HepG2 (cell line): ENCODE measurements at places on chromosomes 7 and 10. TPM values are rescaled to one million over a fixed set of nuclear protein-coding genes. Genes with fewer than 3 reads are reported as not detected.

The CDH23 gene
- not detected in 2 replicates for total RNA-seq

DNA sequence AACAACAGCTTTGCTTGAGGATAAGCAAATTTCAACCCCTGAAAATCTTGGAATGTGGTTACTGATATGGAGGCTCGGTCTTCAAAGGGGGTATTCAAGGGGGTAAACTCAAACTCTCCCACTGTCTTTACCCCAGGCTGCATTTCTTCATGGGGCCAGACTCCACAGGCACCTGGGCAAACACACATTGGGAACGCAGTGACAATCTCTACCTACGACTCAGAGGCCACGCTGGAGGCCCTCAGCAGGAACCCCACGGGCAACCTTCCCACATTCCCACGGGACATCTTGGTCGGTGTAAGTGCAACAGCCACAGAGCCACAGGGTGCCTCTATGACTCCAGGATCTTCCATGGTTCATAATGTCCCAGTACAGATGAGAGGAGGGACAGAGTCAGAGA, 2.2 kb upstream of the INSIG1 start:
- no peak for DNase-seq
- H3K36me3 ChIP-seq: no peaks in the 10 kb centered on the region
- no peak overlapping the region for H3K27ac ChIP-seq
- H3K4me3 ChIP-seq: no peak overlapping the region
- no peaks in the 10 kb centered on the region for H3K4me1 ChIP-seq
- peaks cover 24% of the 10 kb centered on the region for H3K27me3 ChIP-seq

GRCh38 chr10:60395711-60396110, 6.0 kb upstream of the ANK3 start:
- no peaks in the 10 kb centered on the region for H3K4me1 ChIP-seq
- H3K4me3 ChIP-seq: no peak overlapping the region
- no peak overlapping the region for H3K27ac ChIP-seq
- DNase-seq: no peak
- H3K27me3 ChIP-seq: no peaks in the 10 kb centered on the region

- DNase-seq: peak; percentile 93
- H3K4me3 ChIP-seq: peak within 1 kb of the TSS; percentile 91
- H3K4me1 ChIP-seq: peaks cover 18% of the 10 kb centered on the region
- H3K27me3 ChIP-seq: no peaks in the 10 kb centered on the region
- H3K36me3 ChIP-seq: peaks cover 3% of the 10 kb centered on the region; the same call in 1 of the 3 replicates
- peak within 1 kb of the TSS; percentile 69 for H3K27ac ChIP-seq
These were observed at the start of gene ZNF138 for GRCh38 chr7:64794171-64794844. TSS of gene ZNF138 (plus strand) at chr7:64794428. CDS start at chr7:64794569, 141 bp downstream.

DNA sequence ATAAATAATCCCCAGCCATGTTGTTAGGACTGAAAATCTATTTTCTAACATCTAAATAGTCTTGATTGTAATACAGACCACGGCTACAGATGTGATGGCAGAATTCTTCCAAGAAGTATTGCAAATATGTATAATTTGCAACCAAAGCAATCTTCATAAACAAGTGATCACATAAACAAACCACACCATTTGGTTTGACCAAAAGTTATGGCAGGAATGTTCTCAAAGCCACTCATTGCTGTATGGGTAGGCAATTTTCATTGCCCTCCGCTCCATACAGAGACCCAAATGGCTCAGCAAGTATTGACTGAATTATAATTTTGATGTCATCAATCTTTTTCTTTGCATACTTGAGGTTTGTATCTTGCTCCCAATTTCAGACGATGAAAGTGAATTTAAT, 19.0 kb upstream of the RHOBTB1 start:
- no peak overlapping the region for H3K4me3 ChIP-seq
- H3K27me3 ChIP-seq: no peaks in the 10 kb centered on the region
- H3K27ac ChIP-seq: no peak overlapping the region
- no peak for DNase-seq
- no peaks in the 10 kb centered on the region for H3K36me3 ChIP-seq

- DNase-seq: no peak
- no peak overlapping the region for H3K27ac ChIP-seq
- H3K27me3 ChIP-seq: peaks cover 32% of the 10 kb centered on the region; the same call in 2 of the 3 replicates
These were observed 324.2 kb upstream of the COBL start for GRCh38 chr7:51640841-51641240.

DNA sequence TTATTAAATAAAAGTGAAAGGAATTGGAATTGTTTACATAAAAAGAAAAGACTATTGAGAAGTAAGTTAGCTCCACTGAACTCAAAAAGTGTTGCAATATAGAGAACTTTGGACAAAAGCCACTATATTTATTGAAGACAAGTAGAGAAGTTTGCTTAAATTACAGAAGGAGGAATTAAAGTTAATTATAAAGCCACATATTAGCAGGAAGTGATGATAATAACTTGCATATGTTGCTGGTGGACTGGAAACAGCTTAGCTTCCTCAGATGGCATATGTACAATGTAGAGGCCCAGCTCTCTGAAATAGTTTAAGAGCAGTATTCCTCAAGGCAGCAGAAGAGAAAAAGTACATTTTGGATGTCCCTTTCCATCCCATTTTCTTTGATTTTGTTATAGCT, 400.7 kb downstream of the GATA3 start:
- H3K27me3 ChIP-seq: no peaks in the 10 kb centered on the region
- no peak for DNase-seq
- no peaks in the 10 kb centered on the region for H3K4me1 ChIP-seq

DNA sequence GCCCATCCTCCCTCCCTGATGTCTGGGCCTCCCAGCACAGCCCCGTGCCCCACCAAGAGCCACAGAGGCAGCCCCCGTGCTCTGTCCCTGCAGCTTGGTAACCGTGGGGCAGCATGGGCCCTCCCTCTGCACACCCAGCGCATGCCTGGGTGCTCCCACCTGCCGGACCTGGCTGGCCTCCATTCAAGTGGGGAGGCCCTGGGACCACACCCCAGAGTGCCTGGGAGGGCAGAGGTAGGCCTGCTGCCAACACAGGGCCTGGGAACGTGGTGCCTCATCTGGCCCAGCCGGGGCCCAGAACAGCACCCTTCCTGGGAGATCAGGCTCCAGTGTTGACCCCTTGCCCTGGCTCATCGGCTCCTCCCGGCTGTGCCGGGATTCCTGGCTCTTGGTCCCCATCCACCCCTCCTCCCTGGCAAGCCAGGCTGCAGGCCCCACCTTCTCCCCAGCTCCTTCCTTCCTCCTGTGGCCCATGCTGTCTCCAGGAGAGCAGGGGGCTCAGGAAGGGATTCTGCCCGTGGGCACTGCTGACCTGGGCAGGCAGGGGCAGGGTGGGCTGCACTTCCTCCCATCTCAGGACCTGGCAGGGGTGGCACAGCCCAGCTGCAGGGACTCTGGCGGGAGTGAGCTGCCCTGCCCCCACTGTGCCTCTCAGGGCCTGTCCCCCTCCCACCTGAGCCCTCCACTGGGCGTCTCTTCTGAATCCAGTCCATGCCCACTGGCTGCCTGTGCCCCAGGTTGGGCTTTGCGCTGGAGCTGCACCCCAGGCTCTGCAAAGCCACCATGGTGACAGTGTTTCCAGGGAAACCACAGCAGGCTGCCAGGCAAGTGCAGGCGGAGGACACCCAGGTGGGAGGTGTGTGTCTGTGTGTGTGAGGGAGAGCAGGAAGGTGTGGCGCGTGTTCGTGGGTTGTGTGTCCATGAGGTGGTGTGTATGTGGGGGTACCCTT, 32.6 kb downstream of the PWWP2B start:
- no peaks in the 10 kb centered on the region for H3K4me1 ChIP-seq
- H3K36me3 ChIP-seq: no peaks in the 10 kb centered on the region
- no peak overlapping the region for H3K27ac ChIP-seq
- no peak for DNase-seq

DNA sequence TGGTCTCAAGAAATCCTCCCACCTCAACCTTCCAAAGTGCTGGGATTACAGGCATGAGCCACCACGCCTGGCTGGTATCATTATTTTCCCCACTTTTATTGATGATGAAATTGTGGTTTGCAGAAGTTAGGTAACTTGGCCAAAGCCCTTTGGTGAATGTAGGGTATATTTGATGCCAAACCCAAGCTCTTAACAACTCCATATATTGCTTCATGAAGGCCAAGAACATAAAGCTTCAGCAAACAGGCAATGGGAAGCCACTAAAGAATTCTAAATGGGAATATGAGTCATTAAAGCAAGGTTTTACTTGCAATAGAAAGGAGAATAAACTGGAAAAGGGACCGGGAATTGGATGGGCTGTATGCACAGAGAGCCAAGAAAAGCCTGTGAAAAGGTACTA, 142.7 kb downstream of the KMT2E start:
- DNase-seq: no peak
- H3K36me3 ChIP-seq: peaks cover 3% of the 10 kb centered on the region
- no peaks in the 10 kb centered on the region for H3K4me1 ChIP-seq
- H3K4me3 ChIP-seq: no peak overlapping the region
